ENCODE measurements at places on chromosomes 7 and 10.

DNA sequence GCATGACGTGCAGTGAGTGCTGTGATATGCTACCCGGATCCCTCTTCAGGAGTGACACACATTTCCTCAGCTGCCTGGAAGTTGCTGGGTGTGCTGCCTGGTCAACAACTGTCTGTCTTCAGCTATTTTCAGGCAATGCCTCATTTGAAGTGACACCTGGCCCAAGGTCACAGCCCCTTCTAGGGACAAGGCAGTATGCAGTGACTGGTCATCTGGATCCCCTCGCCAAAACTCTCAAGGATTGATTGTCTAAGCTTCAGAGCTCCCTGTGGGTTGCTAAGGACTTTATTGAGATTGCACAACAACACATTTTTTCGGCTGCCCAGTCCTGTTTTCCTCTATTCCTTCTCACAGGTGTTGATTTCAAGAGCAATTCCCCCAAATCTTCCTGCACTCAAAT, 108.8 kb downstream of the GNAI1 start:
- DNase-seq, result no peak

- DNase-seq, result no peak
Measured at GRCh38 chr7:80637911-80638765, at the start of gene CD36. Gene CD36 (plus strand): TSS chr7:80638642. CDS start chr7:80646741, 8,099 bp downstream.

GRCh38 chr7:84193747-84194146, 842 bp downstream of the SEMA3A start:
- DNase-seq, result no peak

GRCh38 chr10:12353399-12354242, 4.3 kb downstream of the CAMK1D start:
- DNase-seq, result no peak

GRCh38 chr7:26609532-26609931, 254.9 kb downstream of the SKAP2 start:
- DNase-seq, result no peak

DNA sequence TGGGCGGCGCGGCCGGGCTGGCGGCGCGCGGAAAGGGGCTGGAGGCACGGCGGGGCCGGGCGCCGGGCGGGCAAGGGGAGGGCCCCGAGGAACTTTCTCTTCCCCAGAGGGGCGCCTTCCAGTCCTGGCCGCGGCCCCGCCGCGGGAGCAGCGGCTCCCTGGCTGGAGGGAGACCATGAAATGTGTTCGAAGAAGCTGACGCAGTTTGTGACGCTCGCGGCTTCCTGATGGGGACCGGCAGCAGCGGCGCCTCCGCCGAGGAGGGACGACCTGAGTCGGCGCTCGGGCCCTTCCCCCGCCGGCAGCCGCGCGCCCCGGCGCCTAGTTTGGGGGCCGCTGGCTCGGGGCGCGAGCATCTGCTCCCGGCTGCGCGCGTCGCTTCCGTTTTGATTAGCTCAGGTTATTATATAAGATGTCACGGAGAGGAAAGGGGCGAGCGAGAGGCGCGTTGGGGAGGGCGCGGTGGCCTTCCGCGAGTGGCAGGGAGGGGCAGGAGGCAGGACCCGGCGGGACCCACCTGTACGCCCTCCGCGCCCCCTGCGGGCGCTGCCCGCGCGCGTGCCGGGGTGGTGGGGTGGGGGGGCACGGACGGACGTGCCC, 57.1 kb upstream of the PCGF5 start:
- peak; percentile 74 for DNase-seq

DNA sequence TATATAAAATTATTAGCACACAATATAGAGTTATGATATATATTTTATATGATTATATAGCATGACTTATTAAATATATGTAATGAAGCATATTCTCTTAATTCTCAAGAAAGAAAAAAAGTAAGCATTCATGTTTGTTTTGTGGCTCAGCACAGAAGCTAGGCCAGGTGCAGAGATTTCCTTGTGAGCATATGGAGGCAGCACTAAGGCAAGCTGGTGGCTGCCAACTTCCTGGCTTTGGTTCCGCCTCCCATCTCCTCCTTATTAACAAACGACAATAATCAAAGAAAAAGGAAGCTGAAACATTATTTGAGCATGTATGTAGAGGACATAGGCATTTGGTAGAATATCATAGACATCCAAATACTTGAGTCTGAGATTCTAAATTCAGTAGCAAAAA, 130.3 kb downstream of the ST7 start:
- no peak for DNase-seq

- DNase-seq, result peak; percentile 73
Measured at GRCh38 chr10:79137826-79138225, 69.1 kb downstream of the ZMIZ1 start.

DNA sequence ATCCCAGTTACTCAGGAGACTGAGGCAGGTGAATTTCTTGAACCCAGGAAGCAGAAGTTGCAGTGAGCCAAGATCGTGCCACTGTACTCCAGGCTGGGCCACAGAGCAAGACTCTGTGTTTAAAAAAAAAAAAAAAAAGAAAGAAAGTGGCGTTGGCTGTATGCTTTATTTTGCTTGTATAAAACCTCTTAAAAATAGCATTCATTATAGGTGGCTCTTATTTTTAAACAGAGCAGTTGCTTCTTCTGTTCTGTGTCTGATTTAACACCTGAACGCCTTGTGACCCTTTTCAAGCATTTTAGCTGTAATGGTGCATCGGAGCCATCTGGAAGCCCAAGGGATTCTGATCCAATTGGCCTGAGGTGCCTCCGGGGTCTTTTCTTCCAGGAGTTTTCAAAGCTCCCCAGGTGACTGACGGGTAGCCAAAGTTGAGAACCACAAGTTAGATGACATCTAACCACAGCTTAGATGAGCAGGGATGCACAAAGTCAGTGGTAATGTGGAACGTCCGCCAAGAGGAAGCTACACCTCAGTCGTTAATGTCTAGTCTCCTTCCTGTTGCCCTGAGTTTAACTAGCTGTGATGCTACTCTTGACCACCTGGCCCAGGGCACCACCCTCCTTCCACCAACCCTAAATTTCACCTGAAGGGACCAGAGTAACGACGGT, 274.6 kb upstream of the KLF6 start:
- no peak for DNase-seq

DNA sequence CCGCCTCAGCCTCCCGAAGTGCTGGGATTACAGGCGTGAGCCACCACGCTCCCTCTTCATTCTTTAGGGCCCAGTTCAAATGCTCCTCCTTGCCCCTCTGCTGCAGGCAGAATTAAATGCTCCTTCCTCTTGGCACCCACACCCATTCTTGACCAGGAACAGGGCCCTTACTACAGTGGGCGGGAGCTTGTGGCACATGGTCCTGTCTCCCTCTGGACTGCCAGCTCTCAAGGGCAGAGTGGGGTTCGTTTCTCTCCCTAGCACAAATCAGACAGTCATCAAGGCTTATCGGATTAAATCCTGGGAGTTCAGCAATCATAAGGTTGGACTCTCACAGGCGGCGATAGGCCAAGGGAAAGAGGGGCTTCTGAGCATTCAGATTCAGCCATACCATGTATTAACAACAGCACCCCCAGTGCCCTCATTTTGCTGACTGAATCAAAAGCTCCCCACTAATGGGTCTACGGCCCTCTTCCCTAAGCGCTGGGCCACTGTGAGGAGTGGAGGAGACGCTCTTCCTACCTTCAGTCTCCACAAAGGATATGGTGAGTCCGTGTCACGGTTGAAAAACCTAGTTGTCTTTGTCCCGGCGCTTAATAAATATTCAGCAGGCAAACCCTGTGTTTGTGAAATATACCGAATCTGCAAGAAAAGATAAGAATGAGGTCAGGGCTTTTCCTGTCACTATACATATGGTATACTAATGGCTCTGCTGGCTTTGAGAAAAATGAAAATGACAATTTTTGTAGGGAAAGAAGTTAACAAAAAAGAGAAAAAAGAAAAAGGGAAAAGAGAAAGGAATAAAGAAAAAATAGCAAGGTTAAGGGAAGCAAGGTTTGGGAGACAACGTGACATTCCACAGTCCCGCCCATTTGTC, 107.4 kb downstream of the CLEC2L start:
- DNase-seq, result no peak

DNA sequence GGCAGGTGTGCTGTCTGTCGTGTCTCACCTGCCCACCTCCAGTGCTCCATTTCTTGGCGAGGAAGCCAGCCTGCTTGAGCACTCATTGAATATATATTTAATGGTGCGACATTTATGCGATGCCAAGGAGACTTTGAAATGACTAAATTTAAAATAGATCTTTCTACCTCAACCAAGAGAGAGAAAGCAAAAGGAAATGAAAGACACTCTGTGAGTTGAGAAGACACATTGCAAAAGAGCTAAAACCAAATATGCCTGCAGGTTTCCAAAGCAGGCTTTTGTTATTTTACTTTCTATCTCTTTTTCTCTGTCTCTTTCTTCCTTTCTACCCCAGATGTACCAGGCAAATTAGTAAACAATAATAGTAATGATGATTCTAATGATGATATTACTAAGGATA, 53.6 kb upstream of the AOAH start:
- DNase-seq, result no peak

DNA sequence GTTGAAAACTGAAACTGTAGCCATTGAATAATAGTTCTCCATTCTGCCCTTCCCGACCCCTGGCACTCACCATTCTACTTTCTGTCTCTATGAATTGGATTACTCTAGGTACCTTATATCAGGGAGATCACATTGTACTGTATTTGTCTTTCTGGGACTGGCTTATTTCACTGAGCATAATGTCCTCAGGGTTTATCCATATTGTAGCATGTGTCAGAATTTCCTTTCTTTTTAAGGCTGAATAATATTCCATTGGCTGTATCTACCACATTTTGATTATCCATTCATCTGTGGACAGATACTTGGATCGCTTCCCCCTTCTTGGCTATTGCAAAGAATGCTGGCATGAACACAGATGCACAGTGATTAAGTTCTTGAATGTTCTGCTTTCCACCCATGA, 107.4 kb downstream of the CDH23 start:
- no peak for DNase-seq

DNA sequence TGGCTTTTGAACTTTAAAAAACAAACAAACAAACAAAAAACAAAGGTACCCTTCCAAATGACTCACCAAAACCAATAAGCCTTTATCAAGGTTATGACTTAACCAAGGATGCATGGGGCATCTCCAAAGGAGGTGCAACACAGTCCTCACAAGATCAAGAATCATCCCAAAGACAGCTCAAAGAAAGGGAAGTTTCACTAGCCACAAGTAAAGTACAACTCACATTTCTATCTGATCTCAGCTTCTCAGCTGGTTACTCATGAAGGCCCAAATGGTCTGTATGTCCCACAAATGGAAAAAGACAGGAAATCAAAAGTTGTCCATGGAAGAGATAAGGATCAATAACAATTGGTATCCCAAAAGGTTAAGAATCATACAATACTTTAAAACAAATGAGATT, 6.0 kb upstream of the MKLN1 start:
- no peak for DNase-seq

GRCh38 chr10:3935933-3936359, 150.9 kb upstream of the KLF6 start:
- DNase-seq, result no peak

GRCh38 chr7:121752706-121753105, 120.3 kb upstream of the PTPRZ1 start:
- peak; percentile 33 for DNase-seq

GRCh38 chr7:148699782-148700629, 1.3 kb downstream of the CUL1 start:
- DNase-seq, result peak; percentile 46

DNA sequence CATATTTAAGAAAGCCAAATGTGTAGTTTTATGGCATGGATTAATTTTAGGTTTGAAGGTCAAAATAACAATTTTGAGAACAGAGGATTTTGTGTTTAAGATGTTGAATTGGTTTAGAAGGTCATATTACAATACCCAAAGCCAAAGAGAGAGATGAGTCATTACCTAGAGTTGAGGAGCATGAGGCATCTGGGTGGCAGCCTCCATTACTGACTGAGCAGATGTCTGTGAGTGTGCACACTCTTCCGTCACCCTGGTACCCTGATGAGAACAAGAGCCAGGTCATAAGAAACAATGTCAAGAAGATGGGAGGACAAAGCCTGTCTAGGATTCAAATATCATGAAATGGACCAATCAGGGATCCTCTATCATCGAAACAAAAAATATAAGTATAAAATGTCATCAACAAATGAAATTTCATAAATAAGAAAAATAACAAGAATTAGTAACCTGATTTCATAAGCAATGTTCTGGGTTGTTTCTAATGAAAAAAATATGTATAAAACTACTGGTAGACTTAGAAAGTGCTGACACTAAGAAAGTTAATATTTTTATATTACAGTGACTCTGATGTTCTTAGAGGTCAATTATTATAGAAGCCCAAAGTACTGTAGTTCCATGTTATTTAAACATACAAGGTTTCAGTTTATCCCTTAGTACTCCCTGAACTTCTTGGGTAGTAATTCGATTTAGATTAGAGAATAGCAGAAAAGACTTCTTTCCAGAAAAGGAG, 20.0 kb downstream of the CUBN start:
- DNase-seq, result no peak

DNA sequence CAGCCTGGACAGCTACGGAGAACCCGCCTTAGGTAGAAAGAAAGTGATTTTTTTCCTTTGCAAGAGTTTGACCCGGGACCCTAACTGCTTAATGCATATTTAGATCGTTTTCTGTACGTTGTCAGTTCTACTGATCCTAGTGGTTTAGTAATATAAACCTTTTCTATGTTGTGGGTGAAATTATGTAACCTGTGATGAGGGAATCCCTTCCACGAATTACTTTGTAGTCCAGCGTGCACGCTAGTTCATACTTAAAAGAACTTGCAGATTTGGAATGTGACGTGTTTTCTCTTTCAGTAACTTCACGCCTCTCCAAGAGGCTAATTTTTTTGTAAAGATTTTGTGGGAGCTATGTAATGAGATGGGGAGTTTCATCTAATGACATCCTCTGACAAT, 705 bp downstream of the SLF2 start:
- DNase-seq, result no peak

DNA sequence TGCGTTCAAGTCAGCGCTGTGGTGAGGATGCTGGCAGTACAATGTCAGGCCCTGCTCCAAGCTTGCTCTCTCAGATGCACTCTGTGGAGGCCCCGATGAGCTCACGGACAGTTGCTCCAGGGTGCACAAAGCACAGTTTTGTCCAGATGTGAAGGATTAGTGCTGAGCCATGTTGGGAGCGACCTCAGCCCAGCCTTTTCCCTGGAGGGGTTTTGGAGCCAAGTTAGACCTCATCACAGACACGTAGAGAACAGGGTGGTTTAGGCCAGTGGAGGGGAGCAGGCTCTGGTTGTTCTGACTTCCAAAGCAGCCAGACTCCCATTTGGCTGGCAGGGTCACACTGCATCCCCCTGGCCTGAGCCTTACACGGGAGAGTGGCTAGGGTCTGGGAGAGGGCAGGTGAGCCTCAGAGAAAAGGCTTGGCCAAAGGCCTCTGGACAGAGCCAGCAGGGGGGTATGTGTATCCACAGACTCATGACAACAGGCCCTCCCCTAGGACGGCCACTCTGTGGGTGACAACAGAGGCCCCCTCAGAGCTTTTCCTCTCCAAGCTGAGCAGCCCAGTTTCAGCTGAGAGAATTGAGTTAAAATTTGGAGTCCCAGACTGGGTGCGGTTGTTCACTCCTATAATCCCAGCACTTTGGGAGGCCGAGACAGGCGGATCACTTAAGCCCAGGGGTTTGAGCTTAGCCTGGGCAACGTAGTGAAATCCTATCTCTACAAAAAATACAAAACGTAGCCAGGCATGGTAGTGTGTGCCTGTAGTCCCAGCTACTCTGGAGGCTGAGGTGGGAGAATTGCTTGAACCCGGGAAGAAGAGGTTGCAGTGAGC, 4.7 kb downstream of the PLAC9 start:
- no peak for DNase-seq

- no peak for DNase-seq
Measured at GRCh38 chr7:65463184-65463583, 89.5 kb downstream of the ZNF92 start.

Measured in MM.1S (cell line).